H1 (cell line): ENCODE measurements at places on chromosomes 4 and X. TPM values are rescaled to one million over a fixed set of nuclear protein-coding genes. Genes with fewer than 3 reads are reported as not detected.

DNA sequence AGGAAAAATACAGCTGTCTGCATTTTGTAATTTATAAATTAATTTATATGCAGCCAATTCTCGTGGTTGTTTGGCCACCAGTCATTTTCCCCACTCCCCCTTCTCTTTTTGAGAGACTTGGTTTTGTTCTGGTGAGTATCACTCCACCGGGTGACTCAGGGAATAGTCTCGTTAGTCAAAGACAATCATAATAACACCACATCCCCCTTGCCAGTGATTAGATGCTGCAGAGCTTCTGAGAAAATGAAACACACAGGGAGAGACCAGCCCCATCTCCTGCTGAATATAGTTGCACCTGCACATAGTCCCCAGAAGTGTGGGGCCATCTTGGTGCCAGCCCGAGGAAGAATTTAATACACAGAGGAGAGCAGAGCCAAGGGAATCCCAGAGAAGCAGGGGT lies 8.0 kb upstream of the FNIP2 start:
- no peak for DNase-seq

DNA sequence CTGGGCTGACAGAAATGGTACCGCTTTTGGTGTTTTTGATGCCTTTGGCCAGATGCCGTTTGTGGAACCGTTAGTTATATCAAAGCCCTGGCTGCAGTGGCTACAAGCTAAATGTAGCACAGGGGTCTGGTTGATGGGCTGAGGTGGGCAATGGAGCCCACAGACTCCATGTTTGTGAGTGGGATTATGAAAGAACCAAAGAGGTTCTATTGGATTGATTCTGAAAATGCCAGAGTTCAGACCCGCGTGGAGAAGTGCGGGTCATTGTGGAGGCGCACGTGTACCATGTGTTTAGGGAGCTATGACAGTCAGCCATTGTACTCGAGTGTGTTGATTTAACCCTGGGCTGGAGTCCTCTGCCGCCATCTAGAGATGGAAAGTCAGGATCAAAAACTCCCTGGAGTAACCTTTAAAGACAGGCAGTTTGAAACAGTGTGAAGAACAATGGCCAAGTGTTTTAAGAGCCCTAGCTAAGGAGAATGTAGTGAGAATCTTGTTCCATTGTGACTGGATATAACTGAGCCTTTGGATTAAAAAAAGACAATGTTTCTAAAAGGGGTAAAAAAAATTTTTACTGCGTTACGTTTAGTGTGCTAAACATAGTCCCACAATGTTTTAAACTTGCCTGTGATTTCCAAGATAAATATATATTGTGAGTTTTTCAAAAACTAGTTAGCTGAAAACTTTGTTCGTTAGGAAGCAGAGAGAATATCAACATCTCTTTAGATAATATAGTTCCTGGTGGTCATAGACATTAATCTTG lies 12.7 kb downstream of the ART3 start:
- DNase-seq, result peak; percentile 59

- DNase-seq, result no peak
Measured at GRCh38 chr4:24843096-24843495, 47.7 kb downstream of the SOD3 start.

- DNase-seq, result no peak
Measured at GRCh38 chrX:38675856-38676255, 114.5 kb downstream of the TSPAN7 start.

- DNase-seq, result no peak
Measured at GRCh38 chr4:68416591-68416990, 30.7 kb upstream of the TMPRSS11E start.

DNA sequence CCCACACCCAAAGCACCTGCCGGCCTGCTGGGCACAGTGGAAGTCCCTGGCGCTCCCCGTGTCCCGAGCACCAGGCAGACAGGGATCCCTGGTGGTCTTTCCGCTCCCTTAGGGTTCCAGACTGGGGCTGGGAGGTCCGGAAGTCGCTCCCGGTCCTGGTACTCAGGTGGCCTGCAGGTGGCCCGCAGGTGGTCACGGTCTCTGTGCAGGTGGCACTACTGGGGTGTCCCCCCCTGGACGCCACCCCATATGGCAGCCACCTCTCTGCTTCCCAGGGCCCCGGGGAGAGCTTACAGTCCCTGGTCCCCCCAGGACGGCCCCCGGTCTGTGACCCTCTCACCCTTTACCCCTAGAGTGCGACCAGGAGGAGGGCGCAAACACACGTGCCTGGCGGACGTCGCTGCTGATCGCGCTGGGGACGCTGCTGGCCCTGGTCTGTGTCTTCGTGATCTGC lies 13.6 kb downstream of the SLC25A6 start:
- no peak for DNase-seq

APLN gene
- total RNA-seq, result 1.1 TPM in 2 replicates

TET2 gene
- total RNA-seq, result 1.9 and 2.6 TPM in 2 replicates

ENPP6 gene
- 0.20 and 0.23 TPM in 2 replicates for total RNA-seq

AKAP14 gene
- 1.3 and 1.7 TPM in 2 replicates for total RNA-seq

PARM1 gene
- 5.2 and 5.3 TPM in 2 replicates for total RNA-seq

USP17L11 gene
- not detected in 2 replicates for total RNA-seq
